Natural killer cell treated with Interleukin-12 subunit alpha and Interleukin-12 subunit beta and Interleukin-15 and Interleukin-18, amount 100 ng/mL, for 72 hours (primary cell): ENCODE measurements at places on chromosomes 5 and 9. TPM values are rescaled to one million over a fixed set of nuclear protein-coding genes. Genes with fewer than 3 reads are reported as not detected.

GRCh38 chr9:130192382-130192999 is 20.3 kb downstream of the NCS1 start:
- no peak for DNase-seq

GRCh38 chr9:121996783-121997182 is 96.3 kb downstream of the TTLL11 start:
- no peak for DNase-seq

GRCh38 chr5:160749682-160750081 is 102.3 kb downstream of the ATP10B start:
- no peak for DNase-seq

DNA sequence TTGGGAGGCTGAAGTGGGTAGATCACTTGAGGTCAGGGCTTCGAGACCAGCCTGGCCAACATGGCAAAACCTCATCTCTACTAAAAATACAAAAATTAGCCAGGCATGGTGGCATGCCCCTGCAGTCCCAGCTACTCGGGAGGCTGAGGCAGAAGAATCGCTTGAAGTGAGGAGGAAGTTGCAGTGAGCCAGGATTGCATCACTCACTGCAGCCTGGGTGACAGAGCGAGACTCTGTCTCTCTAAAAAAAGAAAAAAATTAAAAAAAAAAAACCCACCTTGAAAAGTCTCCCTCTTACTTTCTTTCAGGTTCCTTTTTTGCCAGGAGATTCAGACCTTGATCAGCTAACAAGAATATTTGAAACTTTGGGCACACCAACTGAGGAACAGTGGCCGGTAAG is 34.2 kb downstream of the CDK7 start:
- DNase-seq: no peak

DNA sequence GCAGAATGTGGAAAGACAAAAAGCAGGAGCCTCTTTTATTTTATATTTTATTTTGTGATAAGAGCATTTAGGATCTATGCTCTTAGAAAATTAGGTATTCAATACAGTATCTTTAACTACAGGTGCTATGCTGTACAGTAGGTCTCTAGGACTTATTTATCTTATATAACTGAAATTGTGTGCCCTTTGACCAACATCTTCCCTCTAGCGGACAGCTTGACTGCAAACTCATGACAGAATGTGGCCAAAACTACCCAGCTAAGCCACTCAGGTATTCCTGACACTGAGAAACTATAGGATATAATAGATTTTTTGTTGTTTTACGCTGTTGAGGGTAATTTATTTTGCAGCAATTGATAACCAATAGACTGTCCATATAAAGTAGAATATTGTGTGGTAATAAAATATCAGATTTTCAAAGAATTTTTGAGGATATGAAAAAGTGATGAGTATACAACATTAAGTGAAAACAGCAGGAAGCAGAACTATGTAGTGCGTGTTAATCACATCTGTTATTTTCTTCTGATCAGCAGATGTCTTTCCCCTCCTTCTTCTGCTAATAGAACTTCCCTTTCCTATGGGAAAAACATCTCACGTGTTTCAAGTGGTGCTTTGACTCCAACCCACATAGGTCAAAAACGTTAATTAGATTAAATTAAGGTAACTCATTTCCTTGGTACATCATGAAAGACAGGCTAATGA is 69.9 kb upstream of the SELENOP start:
- DNase-seq: no peak

- no peak for DNase-seq
These were observed 402.3 kb downstream of the TAF11L14 start for GRCh38 chr5:18036531-18036930.

DNA sequence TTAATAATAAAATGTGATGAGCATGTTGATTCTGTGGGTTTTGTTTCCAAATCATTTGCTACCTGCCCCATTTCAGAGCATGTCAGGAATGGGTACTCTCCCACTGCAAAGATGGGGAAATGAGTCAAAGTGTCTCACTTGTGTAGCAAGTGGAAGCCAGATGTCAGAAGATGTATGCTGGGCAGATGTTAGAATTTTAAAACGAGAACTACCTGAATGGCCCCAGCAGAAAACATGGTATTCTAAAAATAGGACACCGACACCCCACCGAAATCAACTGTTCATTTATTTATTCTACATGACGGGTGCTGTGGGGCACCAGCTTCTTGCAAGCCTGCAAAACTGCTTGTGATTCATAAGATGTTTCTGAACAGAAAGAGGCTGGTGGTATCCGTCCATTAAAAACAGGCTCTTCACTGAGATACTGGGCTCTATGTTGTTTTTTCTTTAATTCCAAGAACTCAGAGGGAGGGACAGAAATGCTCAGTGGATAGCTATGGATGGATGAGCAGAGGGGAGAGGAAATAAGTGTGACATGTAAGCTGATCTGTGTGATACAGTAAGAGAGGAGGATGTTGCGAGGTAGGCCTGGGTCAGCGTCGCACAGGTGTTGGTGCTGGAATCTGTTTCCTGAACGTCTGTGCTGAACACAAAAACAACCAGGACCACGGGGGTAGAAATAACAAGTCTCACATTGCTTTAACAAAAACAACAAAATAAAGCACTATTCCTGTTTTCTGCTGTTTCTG is 157.2 kb downstream of the EFNA5 start:
- DNase-seq: no peak

- DNase-seq: no peak
These were observed 848 bp downstream of the RAD50 start for GRCh38 chr5:132557478-132558172.

DNA sequence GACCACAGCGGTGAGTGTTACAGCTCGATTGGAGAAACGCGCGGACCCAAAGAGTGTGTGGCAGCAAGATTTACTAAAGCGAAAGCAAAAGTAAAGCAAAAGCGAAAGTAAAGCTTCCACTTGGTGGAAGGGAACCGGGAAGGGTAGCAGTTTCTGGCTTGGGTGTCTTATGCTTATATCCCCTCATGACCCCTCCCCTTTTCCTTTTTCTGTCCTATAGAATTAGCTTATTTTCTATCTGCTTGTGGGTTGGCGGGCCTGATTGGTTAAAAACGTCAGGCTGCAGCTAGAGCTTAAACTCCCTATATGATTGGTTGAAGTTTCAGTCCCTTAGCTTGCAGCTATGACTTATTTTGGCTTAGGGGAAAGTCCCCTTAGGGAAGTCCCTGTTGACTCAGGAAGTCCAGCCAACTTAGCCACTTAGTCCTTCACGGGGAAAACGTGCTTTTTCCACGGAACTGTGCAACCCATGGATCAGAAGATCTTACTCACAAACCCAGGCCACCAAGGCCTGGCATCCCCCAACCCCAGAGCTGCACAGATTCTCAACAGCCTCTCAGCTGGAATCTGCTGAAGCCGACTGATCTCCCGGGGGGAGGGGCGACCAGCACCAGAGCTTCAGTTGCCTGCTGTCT is 114.2 kb upstream of the ADAMTS16 start:
- no peak for DNase-seq

DNA sequence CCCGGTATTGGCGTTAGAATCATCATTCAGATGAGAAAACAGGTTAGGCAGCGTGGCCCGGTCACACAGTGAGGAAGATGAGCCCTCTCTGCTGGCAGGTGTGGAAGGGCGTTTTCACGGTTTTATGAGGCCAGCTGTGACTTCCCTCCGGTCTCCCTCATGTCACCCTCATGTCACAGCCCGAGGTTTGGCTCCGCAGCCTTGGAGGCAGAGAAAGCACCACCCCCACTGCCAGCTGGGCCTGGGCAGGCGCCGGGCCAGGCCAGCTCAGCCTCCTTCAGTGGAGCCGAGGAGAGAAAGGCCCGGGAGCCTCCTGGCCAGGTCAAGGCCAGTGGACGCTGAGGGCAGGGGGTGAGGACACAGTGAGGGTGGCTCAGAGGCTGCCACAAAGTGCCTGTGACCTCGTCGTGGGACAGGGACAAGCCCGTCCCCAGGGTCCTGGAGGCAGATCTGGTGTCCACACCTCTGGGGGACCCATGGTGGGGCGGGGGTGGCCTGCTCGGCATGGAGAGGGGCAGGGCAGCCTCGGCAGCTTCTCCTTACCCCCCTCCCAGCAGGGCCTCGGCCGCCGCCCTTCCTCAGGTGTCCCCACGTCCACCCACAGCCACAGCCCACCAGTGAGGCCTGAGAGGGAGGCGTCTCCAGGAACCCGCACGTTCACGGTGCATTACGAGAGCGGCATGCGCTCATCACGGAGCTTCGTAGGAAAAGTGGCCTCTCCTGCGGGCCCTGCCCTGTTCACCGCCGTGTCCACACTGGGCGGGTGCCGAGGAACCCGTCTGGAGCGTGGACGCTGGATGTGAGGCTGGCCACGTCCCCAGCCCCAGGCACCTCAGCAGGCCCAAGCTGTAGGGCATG is 32.2 kb downstream of the EXD3 start:
- DNase-seq: no peak

DNA sequence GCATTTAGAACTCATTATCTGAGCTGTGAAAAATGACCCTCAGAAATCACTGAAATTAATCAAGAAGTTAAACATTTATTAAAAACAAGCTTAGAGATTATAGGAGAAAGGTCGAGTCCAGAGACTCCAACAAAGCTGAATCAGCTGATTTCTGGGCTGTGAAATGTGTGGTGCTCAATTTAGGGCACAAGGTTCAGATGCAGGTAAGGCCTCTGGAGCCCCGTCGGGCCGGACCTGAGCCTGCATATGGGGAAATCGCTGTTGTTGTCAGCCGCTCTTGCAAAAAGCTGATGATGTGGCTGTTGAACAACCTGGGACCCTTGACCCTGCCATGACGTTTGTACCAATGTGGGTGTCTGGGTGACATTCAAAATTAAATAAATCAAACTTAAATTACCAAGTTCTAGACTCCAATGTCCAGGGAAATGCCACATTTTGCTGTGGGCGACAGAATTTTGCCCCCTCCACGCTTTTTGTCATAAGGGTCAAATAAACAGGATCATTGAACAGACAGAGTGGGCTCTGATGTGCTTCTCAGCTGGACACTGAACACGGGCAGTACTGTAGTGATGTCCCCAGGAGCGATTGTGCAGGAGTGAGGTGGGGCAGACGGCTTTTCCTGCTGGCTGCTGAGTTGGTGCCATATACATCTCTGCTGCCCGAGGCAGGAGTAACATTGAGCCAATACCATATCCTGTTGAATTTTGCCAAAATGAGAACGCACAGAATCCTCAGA is 27.2 kb upstream of the FBP1 start:
- no peak for DNase-seq

- DNase-seq: no peak
These were observed 240.2 kb downstream of the IRX1 start for GRCh38 chr5:3835811-3836210.

DNA sequence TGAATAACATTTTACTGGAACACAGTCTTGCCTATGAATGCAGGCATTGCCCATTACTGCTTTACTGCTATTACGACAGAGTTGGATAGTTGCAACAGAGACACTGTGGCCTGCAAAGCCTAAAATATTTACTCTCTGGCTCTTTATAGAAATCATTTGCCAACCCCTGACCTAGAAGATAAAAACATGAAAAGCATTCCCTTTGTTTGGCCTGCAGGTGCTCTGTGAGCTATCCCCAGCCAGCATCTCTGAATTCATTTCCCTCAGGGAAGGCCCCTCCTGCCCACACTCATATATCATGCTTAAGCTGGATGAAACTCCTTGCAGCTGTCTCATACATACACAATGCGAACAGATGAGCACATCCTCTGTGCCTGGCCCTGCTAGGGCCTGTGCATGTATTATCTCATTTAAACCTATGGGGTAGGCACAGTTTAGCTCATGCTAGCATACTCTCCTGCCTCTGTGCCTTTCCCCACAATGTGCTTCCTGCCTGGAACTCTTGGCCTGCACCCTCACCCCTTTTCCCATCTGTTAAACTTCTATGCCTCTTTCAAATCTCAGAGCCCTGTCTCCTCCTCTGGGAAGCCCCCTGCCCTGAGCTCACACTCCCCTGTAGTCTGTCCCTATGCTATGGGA is 193.1 kb downstream of the PAX5 start:
- DNase-seq: no peak

CAMK2A gene
- not detected for total RNA-seq

FRRS1L gene
- not detected for total RNA-seq

DEPDC1B gene
- total RNA-seq: 30.0 TPM

ACTBL2 gene
- not detected for total RNA-seq

CDKN2B gene
- total RNA-seq: 5.0 TPM

TMEM174 gene
- total RNA-seq: not detected

CMBL gene
- total RNA-seq: not detected
